Muscle of leg (tissue), 16 donors: ENCODE measurements at places on chromosomes 12 and 14. TPM values are rescaled to one million over a fixed set of nuclear protein-coding genes. Genes with fewer than 3 reads are reported as not detected.

CIT gene
- 9.5 TPM for total RNA-seq

FBLN5 gene
- 31.5 TPM for total RNA-seq

SOAT2 gene
- 0.04 TPM for total RNA-seq

KRT81 gene
- 0.04 TPM for total RNA-seq

DNAJC22 gene
- total RNA-seq: 0.04 TPM

PPFIA2 gene
- 3.1 TPM for total RNA-seq

ALKBH2 gene
- 25.8 TPM for total RNA-seq
